ENCODE measurements at places on chromosomes 5 and 9.

DNA sequence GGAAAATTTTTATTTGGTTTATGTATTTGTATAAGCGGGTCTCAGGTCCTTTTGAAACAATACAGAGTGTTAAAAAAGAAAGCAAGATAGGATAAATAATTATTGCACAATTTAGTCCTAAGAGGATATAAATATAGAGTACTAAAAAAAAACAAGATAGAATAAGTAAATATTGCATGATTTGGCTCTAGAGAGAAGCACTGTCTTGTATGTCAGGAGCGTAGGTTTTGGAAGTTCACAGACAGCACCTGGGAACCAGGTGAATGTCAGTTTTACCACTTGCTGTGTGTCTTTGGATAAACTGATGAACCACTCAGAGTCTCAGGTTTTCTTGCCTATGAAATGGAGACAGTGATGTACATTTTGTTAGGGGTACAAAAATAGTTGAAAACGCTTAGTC lies 266.2 kb upstream of the ADAMTSL1 start:
- DNase-seq: no peak

GRCh38 chr9:549455-549997 lies 292.0 kb upstream of the DMRT1 start:
- no peak for DNase-seq

DNA sequence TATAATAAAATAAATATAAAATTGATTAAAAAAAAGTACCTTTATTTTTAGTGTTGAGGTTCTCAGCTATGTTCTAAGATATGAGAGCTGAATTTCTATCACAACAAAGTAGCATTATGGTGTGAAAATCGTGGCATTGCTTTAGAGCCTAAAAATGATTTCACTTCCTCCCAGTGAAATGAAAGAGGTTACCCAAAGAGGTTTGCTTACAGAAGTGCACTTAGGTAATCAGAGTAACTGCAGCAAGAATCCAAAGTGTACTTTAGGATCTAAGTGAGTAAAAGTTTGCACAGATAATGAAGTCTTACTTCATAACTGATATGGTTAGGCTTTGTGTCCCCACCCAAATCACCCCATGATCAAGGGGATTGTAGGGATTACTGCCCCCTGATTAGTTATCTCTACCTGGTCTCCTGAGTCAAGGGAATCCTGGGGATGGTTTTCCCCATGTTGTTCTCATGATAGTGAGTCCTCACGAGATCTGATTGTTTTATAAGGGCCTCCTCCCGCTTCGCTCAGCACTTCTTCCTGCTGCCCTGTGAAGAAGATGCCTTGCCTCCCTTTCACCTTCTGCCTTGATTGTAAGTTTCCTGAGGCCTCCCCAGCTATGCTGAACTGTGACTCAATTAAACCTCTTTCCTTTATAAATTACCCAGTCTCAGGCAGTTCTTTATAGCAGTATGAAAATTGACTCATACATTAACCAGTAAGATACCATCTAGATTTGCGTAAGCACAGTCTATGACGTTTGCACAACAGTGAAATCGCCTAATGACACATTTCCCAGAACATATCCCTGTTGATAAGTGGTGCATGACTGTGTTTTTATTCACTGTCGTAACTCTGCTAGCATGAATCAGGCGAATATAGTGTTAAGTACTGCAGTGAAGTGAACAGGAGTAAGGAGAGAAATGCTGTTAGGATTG lies 40.3 kb upstream of the LRRC70 start:
- DNase-seq: no peak

GRCh38 chr5:122155546-122155945 lies 26.2 kb downstream of the ZNF474 start:
- no peak for DNase-seq

DNA sequence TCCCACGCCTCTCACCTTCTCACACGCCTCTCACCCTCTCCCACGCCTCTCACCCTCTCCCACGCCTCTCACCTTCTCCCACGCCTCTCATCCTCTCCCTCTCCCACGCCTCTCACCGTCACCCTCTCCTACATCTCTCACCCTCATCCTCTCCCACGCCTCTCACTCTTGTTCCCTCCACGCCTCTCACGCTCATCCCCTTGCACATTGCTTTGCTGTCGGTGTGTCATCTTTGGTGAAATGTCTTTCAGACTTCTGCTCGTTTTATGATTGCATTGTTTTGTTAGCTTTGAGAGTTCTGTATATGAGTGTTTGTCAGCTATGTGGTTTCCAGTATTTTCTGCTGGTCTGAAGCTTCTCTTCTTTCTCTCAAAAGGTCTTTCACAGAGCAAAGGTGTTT lies 102.7 kb downstream of the EHMT1 start:
- no peak for DNase-seq

- DNase-seq: no peak
Observed at GRCh38 chr5:42586625-42587024, 163.4 kb downstream of the GHR start.

DNA sequence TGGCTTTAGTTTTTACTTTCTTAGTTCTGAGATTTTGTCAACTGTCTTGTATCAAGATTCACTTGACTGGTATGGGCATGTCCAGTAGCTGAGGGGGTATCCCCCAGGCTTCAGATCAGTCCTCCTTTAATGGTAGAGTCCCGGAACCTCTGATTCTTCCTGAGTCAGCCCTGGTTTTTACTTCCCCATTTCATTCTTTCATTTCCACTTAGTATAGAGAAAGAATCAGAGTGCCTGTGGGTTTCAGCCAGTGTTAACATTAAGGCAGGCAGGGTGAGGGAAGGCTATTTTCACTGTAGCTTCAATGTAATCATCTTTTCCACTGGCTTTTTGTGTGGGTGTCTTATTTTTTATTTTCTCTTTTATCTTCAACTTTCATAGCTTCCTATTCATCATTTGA lies 8.3 kb upstream of the COMMD10 start:
- no peak for DNase-seq

GRCh38 chr9:27162045-27162444 lies 53.0 kb downstream of the TEK start:
- DNase-seq: peak; percentile 12

DNA sequence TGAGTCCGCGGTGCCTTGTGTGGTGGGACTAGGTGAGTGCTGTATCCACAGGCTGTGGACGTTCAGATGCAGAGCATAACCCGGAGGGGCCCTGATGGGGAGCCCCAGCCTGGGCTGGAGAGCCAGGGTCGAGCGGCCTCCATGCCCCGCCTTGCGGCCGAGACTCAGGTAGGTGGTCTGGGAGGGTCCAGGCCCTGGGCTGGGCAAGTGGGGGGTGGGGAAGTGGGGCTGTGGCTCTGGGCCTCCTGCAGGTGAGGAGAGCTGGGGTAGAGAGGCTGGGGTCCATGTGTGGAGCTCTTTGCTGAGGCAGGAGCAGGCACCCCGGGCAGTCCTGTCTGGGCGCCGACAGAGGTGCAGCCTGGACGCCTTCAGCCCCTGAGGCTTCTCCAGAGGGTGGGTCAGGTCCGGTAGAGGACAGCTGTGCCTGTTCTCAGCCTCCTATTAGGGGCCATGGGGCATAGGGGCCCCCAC lies 241.1 kb downstream of the CACNA1B start:
- no peak for DNase-seq

DNA sequence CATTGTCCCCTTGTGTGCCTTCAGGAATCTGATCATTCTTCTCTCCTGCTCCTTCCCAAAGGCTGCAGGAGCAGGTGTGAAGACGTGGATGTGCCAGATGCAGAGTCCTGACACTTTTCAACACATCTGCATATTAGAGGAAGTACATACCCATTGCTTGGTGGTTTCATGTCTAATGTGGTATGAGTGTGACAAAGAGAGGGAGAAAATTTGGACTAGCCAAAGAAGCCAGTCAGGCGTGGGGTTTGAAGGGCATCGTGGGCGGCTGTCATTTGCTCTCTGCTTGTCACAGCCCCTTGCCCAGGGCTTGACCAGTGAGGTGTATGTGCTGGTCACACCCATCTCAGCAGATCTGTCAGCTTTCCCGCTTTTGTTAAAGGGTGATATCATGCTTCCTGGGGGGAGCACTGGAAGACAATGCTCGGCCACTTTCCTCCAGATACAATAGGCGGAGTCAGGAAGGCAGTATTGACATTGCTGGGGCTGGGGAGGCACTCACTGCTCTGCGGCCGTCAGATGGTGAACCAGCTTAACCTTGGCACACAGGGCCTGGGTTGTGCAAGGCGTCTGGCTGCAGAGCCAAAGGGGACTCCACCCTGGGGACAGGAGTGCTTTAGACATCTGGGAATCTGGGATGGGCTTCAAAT lies 8.6 kb downstream of the TEK start:
- DNase-seq: no peak

DNA sequence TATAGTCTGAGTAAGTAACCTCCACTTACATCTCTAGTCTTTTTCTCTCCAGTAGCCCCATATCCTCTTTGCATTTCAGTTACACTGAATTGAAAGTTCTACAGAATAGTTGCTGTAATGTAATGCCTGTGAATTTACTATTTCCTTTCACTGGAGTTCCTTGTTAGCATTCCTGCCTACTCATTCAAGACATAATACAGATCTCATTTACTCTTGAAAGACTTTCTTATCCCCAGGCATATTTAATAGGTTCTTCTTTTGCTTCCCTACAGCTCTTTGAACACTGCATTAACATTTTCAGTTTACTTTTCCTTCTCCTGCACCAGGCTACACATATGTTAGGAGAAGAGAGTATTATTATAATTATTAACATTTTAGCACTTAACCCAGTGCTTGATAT lies 87.6 kb upstream of the OR13F1 start:
- DNase-seq: no peak

DNA sequence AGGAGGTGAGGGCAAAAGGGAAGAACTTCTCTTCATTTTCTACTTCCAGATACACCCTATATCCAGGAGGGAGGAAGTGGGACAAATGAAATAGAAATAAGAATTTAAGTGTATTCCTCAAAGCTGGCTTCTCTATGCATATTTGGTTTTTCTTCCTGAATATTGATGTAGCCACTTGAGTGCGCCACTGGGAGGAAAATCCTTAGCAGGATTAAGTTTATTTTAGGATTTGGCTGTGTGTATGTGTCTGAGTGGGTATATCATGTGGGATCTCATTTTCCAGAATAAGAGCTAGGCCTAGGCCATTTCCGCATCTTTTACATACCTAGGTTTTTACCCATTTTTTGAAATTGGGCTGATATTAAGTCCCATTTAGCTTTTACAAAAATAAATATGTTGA lies 42.5 kb downstream of the MAP1B start:
- no peak for DNase-seq

DNA sequence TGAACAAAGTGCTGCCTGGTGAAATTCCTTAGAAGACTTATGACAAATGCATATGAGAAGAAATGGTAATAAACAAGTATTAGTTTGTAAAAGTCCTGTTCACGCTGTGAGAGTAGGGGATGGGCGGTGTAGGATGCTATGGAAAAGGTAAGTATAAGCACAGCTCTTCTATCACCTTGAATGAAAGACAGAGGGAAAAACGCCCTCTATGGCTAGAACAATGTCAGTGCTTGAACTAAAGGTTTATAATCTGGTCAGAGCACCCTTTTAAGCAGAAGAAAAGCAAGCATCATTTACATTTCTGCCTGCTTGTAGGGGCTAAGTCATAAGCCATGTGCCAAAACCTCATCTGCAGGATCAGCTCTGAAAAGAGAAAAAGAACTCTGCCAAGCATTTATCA lies 115.2 kb downstream of the LHFPL2 start:
- no peak for DNase-seq

DNA sequence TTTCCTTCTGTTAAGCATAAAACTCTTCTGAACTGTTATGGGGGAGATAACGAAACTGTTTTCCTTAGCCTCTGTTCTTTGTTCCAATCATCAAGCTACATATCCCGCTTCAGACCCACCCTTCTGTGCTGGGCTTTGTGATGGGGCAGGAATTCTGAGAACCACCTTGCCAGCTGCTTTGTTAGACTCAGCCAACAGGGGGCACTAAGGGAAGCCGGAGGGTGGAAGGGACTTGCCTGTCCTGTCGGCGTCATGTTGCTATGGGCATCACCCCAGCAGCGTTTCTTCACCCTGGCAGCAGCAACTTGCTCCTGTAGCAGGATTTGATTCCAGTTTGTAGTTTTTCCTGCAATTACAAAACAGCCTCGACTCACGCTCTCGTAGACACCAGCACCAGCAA lies 169.1 kb downstream of the CAAP1 start:
- DNase-seq: peak; percentile 20

DNA sequence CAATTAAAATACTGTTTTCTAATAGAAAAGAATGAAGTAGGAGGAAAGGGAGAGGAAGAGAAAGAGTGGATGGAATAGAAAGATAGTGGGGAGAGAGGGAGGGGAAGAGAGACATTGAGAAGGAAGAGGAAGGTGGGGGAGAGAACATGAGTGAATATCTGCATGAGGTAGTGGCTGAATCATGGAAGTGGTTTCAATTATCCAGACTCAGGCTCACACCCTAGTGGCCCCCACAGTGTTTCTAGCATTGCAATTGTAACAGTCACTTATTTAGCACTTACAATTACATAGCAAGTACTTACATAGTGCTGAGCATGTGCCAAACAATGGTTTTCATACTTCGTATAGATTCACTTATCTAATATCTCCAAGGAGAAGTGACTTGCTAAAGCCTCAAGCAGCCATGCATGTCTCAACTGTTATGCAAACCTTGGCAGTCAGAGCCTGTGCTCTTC lies 72.7 kb downstream of the CAST start:
- no peak for DNase-seq

- DNase-seq: peak; percentile 62
Observed at GRCh38 chr9:125889476-125890419, 142.6 kb downstream of the PBX3 start.

DNA sequence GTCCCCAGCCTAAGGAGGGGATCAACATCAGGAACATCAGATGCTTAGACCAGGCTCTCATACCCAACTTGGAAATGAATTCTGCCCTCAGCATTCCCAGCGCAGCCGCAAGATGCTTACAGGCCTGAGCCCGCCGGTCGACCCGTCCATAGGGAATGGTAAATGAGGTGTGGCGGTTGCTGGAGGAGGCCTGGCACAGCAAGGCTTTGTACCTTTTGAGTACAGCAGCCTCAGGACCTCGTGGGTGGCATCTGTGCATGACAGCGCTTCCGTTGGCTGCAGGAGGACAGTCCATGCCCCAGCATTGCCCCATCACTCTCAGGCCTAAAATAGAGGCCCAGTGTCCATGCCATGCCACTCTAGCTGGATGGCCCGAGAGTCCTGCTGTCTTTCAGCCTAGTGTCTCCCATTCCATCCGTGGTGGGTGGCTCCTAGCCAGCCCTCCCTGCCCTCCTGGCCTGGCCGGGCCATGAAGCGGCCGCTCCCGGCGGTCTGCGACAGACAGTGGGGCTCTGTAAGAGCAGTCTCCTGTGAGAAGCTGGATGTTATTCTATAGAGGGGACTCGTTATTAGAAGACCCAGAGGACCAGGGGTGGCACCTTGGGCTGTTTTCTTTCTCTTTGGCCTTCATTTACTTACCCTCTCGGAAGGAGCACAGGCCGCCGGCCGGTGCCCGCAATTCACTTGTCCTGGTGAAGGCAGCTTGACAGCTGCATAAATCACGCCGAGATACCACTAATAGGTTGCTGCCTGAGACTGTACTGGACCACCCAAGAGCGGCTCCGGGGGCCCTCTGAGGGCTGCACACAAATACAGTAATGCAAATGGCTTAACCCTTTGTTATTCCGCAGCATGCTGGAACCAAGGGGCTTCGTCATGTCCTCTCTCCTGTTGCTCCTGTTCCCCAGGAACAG lies 223.5 kb upstream of the TUT7 start:
- no peak for DNase-seq

Measured in AG08396 (cell line).